ENCODE measurements at places on chromosomes 3 and 15.

- no peak for DNase-seq
These were observed 16.3 kb upstream of the DOCK3 start for GRCh38 chr3:50658416-50658815.

DNA sequence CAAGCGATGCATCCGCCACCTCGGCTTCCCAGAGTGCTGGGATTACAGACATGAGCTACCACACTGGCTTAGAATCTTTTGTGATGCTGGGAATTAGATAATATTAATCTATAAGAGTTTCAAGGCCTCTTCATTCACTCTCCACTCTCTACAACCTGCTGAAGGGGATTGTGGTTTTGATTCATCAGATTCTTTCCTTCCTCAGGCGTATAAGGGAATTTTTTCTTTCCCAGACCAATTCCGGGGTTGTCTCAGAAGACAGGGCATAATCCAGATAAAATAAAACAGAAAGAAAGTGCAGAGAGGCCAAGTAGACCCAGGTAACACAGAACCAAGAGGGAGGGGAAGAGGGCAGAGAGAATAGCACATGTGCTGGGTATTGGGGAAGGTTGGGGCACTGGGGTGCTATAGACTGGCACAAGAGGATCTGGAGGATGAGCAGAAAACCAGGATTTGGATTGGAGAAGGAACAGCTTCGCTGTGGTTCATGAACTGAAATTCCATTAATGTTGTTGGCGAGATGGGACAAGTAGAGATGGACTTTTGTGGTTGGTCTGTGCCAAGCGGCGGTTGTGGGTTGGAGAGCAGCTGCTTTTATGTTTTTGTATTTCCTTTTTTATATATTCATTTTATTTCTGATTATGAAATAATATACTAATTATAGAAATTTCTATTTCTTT, 12.8 kb downstream of the ARL6IP5 start:
- DNase-seq = no peak

GRCh38 chr15:55241891-55242290, 45.1 kb upstream of the RSL24D1 start:
- no peak for DNase-seq

GRCh38 chr3:35654476-35654875, 15.2 kb downstream of the ARPP21 start:
- DNase-seq = no peak

- DNase-seq = no peak
These were observed 120.2 kb downstream of the EPHA3 start for GRCh38 chr3:89227634-89228033.

GRCh38 chr15:66402761-66403284, 16.1 kb downstream of the MAP2K1 start:
- no peak for DNase-seq

GRCh38 chr3:141063831-141064230, 12.7 kb downstream of the SPSB4 start:
- DNase-seq = no peak

- no peak for DNase-seq
These were observed 16.1 kb upstream of the ATP8B4 start for GRCh38 chr15:50135031-50135551.

DNA sequence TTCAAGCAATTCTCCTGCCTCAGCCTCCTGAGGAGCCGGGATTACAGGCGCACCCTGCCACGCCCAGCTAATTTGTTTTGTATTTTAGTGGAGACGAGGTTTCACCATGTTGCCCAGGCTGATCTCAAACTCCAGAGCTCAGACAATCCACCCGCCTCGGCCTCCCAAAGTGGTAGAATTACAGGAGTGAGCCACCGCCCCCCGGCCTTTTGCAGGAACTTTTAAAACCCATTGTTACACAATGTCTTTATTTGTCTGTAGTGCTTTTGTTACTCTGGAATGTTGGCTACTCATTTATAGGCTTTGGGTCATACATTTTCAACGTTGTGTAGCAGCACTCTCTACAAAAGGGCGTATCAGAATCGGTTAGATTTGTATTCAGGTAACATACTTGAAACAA, 499.1 kb downstream of the ROBO2 start:
- DNase-seq = no peak

GRCh38 chr3:966341-966740, 126.5 kb upstream of the CNTN6 start:
- no peak for DNase-seq
